ENCODE measurements at places on chromosomes 5 and 9.
A peak's percentile ranks its signal among the peaks of the same experiment; 100 is the strongest.

GRCh38 chr5:152527358-152528052, 122.4 kb upstream of the NMUR2 start:
- DNase-seq = no peak

DNA sequence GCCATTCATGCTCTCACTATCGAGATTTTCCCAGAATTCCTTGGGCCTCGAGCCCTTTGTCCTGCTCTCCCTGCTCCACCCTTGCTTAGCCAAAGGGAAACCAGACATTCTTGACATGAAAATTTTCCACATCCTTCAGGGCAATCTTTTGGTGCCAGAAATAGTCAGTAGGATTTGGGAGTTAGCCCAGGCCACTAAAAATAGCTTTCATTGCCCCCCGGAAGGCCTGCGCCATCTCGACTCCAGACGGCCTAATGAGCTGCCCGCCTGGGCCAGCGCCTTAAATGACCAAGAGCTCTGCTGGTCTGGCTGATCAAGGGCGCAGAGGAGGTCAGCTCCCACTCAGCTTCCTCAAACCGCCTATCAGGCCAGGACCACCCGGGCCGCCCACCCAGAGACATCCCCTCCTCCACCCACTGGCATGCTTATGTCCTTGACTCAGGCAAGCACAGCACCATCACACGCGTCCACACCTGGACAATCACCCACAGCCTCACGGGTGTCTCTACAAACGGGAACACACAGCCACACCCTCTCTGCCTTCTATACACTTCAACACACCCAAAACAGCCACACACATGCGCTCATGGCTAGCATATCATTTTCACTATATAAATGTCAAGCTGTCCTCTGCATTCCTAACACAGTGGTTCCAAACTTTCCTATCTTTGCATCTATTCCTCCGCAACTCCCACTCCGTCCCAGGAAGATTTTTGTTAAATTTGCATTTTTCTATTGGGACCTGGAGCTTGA, 20.9 kb downstream of the DUSP1 start:
- no peak for DNase-seq

GRCh38 chr5:14944996-14945395, 73.4 kb upstream of the ANKH start:
- no peak for DNase-seq

DNA sequence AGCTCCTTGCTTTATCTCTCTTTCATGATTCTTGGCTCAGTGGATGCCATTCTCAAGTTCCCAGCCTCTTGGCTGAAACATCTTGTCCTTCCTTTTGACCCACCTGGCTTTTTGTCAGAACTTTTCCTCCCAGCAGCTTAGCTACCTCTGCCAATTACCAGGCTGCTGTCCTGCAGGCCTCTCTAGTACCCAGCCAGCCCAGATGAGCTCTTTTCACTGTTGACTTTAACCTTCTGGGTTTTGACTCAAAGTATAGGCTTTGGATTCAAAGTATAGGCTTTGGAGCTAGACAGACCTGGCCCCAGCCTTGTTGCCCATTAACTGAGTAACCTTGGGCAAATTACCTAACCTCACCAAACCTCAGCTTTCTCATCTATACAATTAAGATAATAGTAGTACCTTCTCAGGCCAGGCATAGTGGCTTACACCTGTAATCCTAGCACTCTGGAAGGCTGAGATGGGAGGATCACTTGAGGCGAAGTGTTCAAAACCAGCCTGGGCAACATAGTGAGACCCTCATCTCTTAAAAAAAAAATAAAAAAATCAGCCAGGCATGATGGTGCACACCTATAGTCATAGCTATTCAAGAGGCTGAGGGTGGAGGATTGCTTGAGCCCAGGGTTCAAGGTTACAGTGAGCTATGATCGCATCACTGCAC, 6.6 kb upstream of the TMEFF1 start:
- DNase-seq = no peak

GRCh38 chr9:118269623-118270022, 565.4 kb downstream of the TLR4 start:
- no peak for DNase-seq

- no peak for DNase-seq
These were observed 31.8 kb downstream of the C5orf15 start for GRCh38 chr5:133936651-133937015.

GRCh38 chr5:116359592-116359991, 215.0 kb downstream of the SEMA6A start:
- no peak for DNase-seq

GRCh38 chr9:131833083-131833482, 93.2 kb upstream of the RAPGEF1 start:
- DNase-seq = no peak

DNA sequence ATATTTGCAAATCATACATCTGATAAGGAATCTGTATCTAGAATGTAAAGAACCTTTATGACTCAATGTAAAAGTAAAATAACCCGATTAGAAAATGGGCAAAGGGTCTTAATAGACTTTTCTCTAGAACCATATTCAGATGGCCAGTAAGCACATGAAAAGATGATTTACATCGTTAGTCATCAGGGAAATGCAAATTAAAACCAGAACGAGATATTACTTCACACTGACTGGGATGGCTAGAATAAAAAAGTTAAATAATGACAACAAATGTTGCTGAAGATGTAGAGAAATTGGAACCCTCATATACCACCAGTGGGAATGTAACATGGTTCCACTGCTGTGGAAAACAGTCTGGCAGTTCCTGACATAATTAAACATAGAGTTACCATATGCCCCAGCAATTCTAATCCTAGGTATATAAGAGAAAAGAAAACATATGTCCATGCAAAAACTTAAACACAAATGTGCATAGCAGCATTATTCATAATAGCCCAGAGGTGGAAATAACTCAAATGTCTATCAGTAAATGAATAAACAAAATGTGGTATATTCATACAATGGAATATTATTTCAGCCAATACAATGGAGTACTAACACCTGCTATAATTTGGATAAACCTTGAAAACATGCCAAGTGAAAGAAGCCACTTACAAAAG, 100.4 kb upstream of the MAMDC2 start:
- no peak for DNase-seq

GRCh38 chr9:114524247-114524681, 19.0 kb upstream of the WHRN start:
- DNase-seq = no peak

GRCh38 chr9:27280860-27281259, 16.1 kb downstream of the EQTN start:
- DNase-seq = no peak

DNA sequence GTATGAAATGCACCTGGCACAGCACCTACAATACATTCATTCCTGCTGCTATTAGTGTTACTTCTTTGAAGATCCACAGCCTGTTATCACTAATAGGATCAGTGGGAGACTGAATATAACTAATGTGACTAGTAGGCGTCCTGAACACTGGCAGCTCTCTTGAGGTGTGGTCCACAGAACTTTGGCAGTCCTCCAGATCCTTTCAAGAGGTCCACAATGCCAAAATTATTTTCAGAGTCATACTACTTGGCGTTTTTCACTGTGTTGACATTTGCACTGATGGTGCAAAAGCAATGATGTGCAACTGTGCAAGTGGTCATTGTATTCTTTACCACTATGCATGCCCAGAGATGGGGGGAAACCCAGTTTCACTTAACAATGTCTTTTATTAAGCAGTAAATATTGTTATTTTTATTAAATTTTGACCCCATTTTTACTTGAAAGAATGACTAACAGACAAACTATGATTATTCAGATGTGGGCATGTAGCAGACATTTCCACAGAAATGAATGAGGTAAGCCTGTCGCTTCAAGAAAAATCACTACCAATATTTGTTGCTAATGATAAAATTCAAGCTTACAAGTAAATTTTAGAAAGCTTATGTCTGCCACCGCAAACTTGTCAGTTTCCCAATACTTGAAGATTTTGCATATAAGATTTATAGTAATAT, 48.9 kb downstream of the ADRB2 start:
- DNase-seq = no peak

DNA sequence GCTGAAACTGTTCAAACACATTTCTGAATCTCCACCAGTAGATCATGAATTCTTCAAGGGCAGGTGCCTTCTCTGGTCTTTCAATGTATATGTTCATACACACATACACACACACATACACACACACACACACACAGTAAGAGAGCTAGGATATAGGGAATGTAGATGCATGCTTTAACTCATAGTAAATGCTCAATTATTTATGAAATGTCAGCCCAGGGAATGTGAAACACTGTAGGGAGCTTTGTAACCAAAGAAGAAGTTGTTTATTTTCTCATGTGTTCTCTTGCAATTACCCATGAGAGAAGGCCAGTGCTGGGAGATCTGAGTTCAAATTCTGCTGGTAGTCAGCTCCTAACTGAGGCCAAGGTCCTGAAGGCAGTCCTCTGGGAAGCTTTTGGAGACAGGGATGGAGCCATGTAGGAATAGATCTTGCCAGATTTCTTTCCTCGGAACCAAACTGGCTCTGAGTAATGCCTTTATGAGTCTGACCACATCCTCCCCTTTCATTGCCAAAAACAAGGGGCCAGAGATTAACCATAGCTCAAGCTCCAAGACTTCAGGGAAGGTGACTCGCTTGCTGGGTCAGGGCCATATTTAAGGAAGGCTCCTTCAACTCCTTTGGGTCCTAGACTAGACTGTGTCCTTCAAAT, 487.0 kb upstream of the TNC start:
- no peak for DNase-seq

DNA sequence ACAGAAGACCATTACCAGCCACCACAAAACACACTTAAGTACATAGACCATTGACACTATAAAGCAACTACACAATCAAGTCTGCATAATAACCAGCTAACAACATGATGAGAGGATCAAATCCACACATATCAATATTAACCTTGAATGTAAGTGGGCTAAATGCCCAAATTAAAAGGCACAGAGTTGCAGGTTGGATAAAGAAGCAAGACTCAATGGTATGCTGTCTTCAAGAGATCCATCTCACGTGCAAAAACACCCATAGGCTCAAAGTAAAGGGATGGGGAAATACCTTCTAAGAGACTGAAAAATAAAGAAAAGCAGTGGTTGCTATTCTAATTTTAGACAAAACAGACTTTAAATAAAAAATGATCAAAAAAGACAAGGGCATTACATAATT, 113.6 kb upstream of the CD180 start:
- DNase-seq = no peak

- DNase-seq = no peak
These were observed 5.8 kb upstream of the ISL1 start for GRCh38 chr5:51377151-51378060.

GRCh38 chr9:87867391-87867790, 15.3 kb upstream of the SPATA31E1 start:
- DNase-seq = no peak

DNA sequence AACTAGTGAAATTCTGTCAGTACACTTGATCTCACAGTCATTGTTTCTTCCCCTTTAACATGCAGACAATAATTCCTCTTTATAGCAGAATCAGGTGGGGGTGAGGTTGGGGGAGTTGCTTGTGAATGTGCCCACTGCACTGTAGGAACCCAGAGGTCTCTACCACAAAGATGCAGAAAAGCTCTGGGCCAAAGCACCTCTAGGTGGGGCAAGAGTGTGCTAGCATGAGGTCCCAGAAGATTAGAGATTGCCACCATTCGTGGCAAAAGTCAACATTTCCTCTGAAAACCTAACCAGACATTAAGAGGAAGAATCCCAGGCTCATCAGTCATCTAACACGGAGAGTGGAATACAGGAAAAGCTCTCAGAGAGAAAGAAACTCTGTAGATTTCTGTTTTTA, 74.5 kb downstream of the PTCD2 start:
- peak; percentile 7 for DNase-seq

DNA sequence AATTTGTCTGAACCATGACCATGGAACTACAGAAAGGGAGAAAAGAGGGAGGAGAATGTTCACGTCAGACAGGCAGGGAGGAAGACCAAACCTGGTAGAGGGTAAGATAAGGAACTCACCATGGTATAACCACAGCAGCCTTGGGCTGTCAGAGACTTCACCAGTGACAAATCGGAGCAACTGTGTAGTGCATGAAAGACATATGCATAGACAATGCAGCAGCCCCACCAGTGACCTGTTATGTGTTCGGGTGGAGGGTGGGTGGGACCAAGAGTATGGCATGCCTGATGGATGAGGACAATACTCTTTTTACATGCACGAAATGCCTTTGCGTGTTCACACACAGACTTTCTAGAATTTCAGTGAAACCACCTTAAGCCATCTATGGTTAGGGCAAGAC, 221.8 kb upstream of the RASEF start:
- no peak for DNase-seq

DNA sequence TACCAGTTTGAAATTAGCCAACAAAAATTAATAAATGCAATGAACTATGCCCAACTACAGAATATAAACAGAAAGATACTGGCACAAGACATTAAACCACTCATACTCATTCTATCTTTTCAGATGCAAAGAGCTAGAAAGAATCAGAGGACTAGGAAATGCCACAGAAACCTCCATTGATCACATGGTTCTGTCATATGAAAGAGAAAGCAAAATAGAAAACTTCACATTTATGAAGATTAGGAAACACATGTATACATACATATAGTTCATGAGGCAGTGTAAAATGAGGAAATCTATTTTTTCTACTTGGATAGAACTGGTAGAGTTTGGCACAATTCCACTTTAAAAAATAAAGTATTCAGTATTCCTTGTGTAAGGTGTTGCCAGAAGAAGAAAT, 275.1 kb upstream of the PTGER4 start:
- DNase-seq = no peak

DNA sequence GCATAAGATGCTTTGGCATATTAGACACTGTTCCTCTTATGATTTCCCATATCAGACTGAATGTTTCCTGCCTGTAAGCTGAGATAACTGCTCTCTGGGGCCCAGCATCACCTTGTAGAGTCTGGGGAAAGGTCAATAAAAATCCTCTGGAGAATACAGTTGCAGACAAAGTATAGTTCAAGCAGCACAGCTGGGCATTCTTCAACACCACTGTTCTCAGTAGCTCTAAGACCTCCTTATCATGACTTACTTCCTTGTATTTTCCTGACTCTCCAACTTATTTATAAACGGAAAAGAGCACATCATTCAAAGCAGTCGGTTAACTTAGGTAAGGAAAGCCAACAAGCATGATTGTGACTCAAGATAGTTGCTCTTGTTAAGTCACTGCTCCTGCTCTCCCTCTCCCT, 208.7 kb upstream of the RASEF start:
- no peak for DNase-seq

DNA sequence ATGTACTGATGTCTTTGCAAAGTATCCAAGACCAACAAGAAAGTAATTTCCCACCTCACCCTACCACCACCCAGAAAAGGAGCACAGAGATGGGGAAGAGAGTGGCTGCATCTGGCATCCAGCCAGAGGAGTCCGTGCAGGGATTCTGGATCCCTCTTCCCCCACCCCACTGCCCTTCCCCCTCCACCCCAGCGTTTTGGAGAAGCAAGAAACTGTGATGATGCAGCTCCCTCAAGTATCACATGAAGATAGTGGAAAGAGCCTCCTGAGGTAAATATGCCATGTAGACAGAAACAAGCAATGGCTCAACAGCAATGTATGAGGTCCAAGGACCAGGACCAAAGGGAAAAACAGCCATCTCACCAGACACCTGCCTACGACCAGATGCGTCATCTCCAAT, 153.8 kb downstream of the DEPDC1B start:
- DNase-seq = no peak

GRCh38 chr5:42021923-42022322, 96.8 kb downstream of the FBXO4 start:
- no peak for DNase-seq
